NCI-H1694 (cell line): ENCODE measurements at places on chromosomes 12 and 14.
A peak's percentile ranks its signal among the peaks of the same experiment; 100 is the strongest.

- DNase-seq: no peak
Measured at GRCh38 chr12:10940389-10940788, 1.3 kb upstream of the TAS2R14 start.

GRCh38 chr12:112847708-112848337, 56.3 kb downstream of the RPH3A start:
- no peak for DNase-seq

DNA sequence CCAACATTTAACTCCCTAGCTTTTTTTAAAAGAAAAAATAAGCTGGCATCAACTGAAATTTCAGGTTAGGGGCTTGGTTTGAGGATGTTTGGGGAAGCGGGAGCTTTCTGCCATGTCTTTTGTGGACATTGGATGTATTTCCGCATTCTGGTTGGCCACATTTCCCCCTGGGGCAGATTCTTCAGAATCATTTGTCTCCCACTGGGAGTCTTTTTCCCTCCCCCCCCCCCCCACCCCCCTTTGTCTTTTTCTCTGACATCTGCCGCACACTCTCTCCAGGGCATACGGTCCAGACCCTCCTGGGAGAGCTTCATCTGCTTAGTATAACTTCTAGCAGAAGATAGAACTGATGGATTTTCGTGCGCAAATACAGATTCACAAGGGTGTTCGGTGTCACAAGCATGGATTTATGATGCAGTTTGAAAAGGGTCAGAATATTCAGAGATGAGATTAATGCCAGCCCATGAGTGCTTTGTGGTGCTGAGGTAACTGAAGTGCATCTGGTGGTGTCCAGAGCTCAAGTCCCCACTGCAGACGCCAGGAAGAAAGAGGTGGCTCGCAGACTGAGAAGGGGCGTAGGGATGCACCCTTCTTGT, 40.2 kb downstream of the ETV6 start:
- peak; percentile 13 for DNase-seq

GRCh38 chr12:105426766-105427165, 96.3 kb downstream of the C12orf75 start:
- no peak for DNase-seq

DNA sequence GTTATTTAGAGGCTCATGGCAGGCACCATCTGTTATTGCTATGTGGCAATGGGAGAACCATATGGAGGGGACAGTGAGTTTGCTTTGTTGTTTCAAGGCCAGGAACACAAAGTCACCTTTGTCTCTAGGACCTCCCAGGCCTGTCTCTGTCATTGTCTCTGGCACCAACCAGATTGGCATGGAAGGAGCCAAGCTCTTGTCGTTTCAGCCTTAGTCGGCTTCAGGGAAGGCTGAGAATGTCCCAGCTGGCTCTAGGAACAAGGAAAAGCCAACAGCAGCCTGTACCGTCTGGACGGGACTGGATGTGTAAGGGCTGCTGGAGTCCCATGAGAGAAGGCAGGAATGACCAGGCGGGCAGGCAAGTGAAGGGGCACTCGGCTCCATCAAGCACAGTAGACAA, 29.2 kb downstream of the RPH3A start:
- peak; percentile 26 for DNase-seq

DNA sequence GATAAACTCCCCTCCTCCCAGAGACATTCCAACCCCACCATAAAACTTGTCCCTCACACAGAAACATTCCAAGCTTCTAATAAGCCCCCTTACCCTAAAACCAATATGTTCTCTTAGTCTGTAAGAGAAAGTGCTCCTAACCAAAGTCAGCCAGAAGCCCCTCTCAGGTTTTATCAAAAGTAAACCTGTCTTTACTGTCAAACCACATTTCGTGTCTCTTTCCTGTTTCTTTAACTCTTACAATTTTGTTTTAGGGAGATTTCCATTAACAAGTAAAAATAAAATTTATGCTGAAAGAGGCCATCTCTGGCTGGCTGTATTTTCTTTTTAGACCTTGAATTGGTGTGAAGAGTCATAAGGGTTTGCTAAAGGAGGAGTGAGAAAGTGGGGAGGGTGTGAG, 29.8 kb upstream of the CAPRIN2 start:
- no peak for DNase-seq

DNA sequence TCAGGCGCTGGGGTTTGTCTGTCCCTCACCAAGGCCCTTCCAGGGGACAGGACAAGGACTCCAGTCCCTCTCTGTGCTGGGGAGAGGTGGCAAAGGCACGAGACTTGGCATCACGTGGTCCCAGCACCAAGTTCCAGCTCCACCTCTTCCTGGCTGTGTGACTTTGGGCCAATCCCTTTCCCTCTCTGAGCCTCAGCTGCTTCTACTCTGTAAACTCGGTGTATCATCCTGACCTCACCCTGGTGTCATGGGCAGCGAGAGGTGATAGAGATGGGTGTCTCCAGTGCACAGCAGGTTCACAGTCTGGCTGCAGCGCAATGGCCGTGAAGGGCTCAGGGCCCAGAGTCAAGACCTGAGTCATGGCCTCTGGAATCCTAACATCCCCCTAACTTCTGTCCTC, 54.0 kb downstream of the MVK start:
- DNase-seq: no peak

- no peak for DNase-seq
Measured at GRCh38 chr12:28938581-28939235, 210.4 kb upstream of the FAR2 start.

DNA sequence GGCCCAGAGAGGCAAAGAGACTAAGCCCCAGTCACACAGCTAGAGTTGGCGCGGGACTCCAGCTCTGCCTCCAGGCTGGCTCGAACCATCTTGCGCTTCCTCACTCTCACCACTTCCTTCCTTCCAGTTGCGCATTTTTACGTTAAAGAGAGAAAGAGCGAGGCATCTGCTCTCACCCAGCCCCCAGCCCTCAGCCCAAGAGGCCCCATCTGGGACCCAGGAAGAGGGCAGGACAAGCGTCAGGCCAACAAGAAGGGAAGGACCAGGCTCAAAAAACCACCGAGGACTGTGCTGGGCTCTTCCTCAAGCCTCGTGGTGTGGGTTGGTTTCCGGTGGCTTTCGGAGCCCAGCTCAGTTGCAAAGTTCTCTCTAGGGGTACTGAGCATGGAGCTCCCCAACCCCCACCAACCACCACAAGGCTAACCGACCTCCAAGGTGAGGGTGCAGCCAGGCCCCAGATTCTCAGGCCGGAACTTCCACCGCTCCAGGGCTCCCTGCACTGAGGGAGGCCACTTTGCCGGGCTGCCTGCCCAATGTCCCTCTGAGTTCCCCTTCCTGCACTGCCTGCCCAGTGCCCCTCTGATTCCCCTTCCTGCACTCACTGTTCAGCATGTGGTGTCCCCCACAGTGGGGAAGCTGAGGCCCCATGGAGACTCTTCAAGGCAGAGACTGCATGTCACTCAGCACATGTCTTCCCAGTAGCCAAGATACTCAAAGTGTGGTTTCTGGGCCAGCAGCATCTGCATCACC, 35.9 kb downstream of the TESC start:
- no peak for DNase-seq

DNA sequence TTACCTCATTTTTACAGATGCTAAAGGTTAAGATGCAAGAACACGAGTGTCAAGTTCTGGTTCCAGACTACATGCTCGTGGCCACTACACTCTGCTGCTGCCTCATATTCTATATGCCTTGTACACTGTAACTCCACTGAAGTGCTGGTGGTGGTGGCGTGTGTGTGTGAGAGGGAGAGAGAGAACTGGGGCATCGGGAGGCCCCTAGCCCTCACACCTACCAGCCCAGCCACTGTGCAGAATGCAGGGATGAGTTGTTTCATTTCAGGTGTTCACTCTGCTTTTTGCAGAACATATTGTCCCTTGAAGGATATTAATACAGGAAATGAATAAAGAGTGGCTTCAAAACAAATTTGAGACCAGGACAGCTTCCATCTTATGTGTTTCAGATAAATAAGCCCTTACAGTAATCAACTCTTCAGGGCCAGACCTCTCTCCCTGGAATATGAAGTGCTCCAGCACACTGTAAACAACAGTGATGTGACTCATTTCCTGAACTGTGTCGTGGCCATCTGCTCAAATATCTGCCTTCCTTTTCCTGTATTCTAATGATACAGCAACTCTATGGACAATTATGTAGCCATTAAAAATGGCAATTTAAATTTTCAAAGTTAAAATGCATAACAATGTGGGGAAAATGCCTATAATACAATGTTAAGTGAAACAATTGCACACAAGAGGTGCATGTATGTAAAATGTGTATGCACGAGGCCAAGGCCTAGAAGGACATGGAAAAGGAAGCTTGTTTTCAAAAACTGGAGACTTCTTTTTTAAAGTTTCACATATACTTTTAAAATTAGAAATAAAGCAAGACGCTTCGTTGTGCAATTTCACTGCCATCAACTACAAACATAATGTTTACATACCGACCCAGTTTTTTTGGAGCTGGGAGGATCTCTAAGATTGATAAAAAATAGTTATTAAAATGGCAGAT, 215.4 kb downstream of the PELI2 start:
- DNase-seq: peak; percentile 40

DNA sequence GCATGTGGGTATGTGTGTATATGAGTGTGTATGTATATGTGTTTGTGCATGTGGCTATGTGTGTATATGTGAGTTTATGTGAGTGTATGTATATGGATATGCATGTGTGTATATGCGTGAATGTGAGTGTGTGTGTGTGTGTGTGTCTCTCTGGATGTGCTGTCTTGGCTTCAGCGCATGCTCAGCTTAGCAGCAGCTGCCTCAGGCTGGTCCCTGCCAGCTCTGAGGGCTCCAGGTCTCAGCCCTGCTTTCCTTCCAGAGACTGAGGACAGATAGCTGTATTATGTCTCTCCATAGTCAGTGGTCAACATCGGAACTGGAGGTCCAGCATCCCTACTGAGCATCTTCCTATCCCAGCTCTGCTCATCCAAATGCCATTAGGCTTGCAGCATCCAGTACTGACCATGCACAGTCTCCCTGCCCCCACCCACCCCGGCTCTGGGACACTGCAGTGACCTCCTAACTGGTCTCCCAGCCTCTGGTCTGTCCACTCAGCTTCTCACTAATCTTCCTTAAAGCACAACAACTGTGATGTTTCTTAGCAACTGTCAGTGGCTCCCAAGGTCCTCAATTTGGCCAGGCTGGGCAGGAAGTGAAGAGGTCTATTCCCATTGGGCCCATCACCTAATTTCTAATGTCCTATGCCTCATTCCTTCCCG, 22.8 kb downstream of the FAIM2 start:
- no peak for DNase-seq

GRCh38 chr14:45526715-45527549, 273.9 kb upstream of the MIS18BP1 start:
- peak; percentile 36 for DNase-seq

DNA sequence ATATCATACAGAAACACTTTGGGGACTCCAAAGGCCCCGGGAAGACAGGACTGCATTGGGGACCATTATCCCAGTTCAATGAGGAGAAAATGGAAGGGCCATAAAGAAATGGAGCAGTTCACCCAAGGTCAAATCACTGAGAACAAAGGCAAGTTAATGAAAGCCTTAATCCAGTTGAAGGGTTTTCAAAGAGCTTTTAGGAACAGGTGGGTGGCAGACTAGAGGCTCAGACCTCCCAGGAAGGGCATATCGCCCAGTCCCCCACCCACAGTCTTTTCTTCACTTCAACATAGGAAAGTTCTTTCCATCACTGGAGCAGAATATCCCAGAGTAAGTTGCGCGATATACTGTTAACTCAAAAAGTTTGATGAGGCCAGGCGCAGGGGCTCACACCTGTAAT, 136.1 kb upstream of the CCND2 start:
- DNase-seq: no peak

- no peak for DNase-seq
Measured at GRCh38 chr12:12693111-12693671, 2.8 kb downstream of the GPR19 start.

DNA sequence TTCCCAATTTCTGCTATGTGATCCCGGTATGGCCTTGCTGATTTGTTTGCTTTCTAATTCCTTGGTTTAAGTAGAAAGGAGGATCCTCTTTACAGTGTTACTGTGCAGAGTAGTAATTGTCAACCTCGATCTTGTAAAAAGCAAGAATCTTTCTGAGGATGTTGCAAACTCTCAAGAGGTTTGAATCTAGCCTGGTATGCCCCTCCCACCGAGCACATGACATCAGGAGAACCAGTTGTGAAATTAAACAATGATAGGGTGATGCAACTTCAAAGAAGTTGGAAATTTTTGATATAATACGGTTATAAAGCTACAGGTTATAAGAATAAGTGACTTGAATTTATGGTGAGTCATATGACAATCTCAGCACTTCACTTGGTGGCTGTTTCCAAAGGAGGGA, 35.0 kb upstream of the FUT8 start:
- DNase-seq: no peak

- DNase-seq: no peak
Measured at GRCh38 chr14:66140213-66140918, 345.8 kb upstream of the CCDC196 start.

DNA sequence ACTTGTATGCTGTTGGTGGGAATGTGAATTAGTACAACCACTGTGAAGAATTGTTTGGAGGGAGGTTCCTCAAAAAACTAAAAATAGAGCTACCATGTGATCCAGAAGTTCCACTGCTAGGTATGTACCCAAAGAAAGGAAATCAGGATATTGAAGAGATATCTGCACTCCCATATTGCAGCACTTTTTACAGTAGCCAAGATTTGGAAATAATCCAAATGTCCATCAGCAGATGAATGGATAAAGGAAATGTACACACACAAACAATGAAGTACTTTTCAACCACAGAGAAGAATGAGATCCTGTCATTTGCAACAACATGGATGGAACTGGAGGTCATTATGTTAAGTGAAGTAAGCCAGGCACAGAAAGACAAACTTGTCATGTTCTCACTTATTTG, 25.9 kb downstream of the TIGAR start:
- DNase-seq: no peak

DNA sequence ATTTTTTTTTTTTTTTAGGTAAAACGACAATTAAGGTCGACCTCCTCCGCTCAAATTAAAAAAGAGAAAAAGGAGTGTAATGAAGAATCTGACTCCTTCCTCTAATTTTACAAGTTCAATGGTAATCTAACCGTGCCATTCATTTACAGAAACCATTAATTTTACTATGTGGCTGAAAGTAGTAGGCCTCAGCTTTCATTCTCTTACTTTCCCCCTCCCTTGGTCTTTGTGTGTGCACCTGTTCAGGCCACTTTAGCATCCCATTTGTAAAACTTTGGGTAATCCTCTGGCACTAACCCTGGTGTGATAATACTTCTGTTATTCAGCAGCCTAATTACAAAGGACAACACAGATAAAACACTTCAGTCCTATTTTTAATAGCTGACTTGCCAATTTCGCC, 128.1 kb downstream of the ASCL1 start:
- no peak for DNase-seq

- DNase-seq: no peak
Measured at GRCh38 chr14:45902241-45902640, 649.2 kb upstream of the MIS18BP1 start.

DNA sequence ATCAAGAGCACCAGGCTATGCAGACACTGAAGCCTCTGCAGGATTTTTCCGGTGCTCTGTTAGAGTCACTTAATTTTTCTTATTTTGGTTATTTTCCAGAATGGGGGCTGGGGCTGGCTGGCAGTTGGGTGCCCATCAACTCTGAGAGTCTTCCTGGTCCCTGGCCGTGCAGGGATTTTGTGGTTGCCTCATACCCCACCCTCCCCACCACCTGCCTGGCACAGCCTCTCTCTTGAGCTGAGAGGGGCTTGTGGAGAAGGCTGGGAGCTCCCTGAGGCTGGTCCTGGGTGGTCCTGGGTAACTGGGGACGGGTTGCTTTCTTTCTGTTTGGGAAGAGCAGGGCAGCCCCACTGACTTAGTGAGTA, 23.3 kb downstream of the LRTM2 start:
- no peak for DNase-seq

GRCh38 chr12:83365317-83365716, 678.6 kb downstream of the TMTC2 start:
- DNase-seq: no peak

GRCh38 chr14:100783630-100784370, 42.1 kb upstream of the MEG3 start:
- no peak for DNase-seq

- no peak for DNase-seq
Measured at GRCh38 chr14:63949696-63950095, 96.9 kb downstream of the SYNE2 start.
